ENCODE measurements at places on chromosomes 13 and 19.

DNA sequence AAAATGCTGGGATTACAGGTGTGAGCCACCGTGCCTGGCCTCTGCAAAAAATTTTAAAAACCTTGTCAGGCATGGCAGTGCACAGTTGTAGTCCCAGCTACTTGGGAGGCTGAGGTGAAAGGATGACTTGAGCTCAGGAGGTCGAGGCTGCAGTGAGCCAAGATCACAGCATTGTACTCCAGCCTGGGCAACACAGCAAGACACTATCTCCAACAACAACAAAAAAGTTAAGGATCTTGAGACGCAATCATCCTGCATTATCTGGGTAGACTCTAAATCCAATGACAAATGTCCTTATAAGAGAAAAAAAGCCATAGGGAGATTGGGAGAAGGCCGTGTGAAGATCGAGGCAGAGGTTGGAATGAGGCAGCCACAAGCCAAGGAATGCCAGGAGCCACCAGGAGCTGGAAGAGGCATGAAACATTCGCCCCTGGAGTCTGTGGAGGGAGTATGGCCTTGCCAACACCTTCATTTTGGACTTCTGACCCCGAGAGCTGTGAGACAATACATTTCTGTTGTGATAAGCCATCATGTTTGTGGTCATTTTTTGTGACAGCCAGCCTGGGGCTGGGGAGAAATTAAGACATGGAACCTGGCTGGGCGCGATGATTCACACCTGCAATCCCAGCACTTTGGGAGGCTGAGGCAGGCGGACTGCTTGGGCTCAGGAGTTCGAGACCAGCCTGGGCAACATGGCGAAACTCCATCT, 5.1 kb upstream of the CA11 start:
- no peak for DNase-seq

GRCh38 chr13:82356667-82357410, 1525.4 kb downstream of the SLITRK1 start:
- DNase-seq = no peak

GRCh38 chr13:33452873-33453517, 167.4 kb upstream of the STARD13 start:
- DNase-seq = no peak

DNA sequence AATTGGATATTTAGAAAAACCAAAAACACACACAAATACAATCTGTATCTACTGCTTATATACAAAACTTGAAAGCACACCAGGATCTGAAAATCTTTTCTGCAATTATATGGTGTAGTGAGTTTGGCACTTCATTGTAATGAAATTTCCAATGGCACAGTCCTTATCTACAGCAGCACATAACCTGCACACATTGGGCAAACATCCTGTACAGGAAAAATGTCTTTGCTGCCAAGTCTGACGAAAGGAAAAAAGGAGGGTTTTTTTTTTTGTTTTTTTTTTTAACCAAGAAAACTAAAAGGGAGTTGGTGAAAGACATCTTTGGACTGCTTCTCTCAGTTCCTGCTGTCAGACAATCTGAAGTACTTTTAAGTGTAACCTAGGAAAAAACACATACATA, 107.8 kb downstream of the FOXO1 start:
- no peak for DNase-seq

DNA sequence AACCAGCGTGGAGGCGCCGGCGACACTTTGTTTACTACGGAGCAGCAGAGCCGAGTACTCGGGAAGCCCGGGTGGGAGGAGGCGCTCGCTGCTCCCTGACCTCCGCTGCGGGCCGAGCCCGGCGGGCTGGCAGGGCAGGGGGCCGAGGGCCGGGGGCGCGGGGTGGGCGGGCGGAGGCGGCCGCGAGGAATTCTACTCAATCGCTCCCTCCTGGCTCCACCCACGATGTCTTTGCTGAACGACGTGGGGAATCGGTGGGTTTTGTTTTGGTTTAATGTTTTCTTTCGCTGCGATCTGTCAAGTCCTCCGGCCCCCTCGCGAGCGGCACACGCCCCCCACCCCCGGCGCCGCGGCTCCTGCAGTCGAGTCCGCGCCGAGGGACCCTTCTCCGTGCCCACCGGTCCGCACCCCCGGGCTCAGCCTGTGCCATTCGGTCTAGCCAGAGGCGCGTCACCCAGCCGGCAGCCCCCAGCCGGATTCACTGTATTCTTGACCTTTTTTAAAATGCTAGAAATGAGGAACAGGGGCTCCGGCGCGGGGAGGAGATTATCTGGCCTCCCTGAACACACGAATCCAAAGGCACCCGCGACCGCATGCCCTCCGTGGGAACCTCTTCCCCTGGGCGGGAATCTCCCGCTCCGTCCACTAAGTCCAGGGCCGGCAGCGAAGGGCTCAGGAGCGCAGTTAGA, 636 bp upstream of the FOXO1 start:
- DNase-seq = no peak

- DNase-seq = peak; percentile 24
These were observed 45.6 kb upstream of the UBE2L5 start for GRCh38 chr13:30376426-30377311.

GRCh38 chr19:35228177-35228930, at the start of gene FAM187B:
Gene FAM187B (minus strand): TSS chr19:35228739. CDS start chr19:35228680, 59 bp downstream.
- no peak for DNase-seq

- DNase-seq = no peak
These were observed 17.0 kb downstream of the ALOX5AP start for GRCh38 chr13:30752201-30752797.

- DNase-seq = no peak
These were observed 11.2 kb upstream of the ZNF358 start for GRCh38 chr19:7504684-7505083.

DNA sequence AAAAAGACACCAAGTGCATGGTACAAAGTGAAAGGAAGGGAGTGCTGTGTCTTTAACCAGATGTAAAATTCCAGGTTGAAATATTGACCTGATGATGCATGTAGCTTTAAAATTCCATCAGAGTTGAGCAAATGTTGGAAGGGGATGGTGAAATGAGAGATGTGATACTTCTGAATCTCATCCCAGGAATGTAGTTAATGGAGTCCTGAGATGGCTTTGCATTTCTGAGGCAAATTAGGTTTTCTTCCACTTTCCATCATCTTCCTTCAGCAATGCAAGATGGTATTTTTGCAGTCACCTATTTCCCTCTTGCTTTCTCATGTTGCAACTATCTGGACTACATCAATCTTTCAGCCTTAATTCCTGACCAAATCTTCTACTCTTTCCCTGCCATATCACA, 194.1 kb upstream of the MIR17HG start:
- DNase-seq = no peak

- DNase-seq = no peak
These were observed 3.3 kb upstream of the CEACAM7 start for GRCh38 chr19:41691268-41691970.

Data from stimulated activated CD8-positive, alpha-beta memory T cell treated with anti-CD3 and anti-CD28 coated beads, Interleukin-4, amount 100 ng/mL, for 1 hour (primary cell).